CD4-positive, alpha-beta T cell treated with Interleukin-2 at 100 ng/mL for 4 hours (primary cell): ENCODE measurements at places on chromosomes 1 and 21.

DNA sequence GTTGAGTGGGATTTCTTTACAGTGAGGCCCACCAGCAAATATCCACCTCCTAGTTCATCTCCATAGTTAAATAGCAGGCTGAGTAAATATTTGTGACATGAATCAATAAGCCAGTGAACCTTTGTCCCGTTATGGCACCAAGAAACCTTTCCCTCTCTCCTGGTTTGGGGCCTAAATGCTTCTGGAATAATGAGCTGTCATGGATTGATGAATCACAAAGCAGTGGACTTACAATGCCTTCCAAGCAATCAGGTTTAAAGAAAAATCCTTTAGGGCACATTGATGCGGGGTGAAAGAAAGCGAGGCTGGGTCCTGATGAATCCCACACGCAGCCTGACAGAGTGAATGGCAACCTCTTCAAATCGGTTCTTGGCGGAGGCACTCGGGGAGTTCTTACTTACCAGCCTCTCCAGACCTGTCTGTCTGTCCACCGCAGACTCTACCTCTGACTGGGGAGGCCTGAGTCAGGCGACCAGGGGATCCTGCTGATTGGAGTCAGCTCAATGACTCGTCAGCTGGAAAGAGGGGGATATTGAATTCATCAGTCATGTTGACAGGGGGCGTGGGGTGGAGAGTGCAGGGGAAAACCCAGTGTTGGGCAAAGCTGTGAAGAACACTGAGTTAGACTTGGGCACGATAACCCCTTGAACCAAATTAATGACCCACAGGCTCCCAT is 247.3 kb downstream of the PLPP3 start:
- no peak for DNase-seq

DNA sequence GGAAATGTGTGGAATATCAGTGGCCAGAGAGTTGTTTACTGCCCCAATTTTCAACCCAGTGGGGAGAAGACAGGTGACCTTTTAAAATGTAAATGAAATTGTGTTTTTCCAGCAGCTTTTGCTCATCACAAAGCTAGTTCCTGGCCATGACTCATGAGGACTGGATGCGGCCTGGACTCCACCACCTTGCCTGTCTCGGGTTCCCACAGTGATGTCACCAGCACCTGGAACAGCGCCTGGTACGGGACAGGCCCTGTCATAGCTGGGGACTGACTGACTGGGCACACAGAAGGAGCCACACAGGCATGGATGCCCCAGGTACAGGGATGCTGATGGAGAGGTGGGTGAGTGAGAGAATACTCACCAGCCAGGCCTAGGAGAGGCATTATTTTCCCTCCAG is 277.1 kb downstream of the AJAP1 start:
- DNase-seq, result no peak

- DNase-seq, result no peak
Measured at GRCh38 chr1:204314893-204315658, 44.7 kb downstream of the PLEKHA6 start.

DNA sequence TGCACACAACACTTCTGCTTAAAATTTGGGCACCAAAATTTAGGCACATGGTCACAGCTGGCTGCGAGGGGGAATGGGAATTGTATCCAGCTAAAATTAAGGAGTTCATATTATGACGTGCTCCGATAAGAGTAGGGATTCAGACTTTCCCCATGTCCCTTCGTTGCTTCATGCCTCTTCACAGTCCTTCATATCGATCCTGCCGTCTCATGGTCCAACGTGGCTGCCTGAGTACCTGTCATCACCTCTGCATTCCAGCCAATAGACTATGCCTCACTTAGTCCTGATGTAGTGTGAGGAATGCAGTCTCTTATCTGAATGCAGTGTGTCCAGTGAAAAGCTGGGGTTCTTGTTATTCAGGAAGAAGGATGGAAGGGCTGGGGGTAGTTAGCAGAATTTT is 108.6 kb downstream of the SIK1 start:
- no peak for DNase-seq

- no peak for DNase-seq
Measured at GRCh38 chr1:224727351-224728289, 111.5 kb downstream of the CNIH3 start.

- no peak for DNase-seq
Measured at GRCh38 chr1:231699784-231700183, 73.2 kb downstream of the DISC1 start.

DNA sequence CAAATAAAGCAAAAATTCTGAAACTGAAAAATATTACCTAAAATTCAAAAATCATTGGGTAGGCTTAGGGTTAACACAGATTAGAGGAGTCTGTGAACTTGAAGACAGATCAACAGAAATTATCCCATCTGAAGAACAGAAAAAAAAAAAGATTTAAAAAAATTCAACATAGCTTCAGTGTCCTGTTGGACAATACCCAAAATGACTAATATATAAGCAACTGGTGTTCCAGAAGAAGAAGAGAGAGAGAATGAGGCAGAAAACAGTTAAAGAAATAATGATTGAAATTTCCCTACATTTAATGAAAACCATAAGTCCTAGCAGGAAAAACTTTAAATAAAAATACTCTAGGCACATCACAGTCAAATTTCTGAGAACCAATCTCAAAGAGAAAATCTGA is 31.5 kb downstream of the TMCO1 start:
- DNase-seq, result no peak

GRCh38 chr21:27545754-27546349 is 579.0 kb upstream of the ADAMTS5 start:
- no peak for DNase-seq

DNA sequence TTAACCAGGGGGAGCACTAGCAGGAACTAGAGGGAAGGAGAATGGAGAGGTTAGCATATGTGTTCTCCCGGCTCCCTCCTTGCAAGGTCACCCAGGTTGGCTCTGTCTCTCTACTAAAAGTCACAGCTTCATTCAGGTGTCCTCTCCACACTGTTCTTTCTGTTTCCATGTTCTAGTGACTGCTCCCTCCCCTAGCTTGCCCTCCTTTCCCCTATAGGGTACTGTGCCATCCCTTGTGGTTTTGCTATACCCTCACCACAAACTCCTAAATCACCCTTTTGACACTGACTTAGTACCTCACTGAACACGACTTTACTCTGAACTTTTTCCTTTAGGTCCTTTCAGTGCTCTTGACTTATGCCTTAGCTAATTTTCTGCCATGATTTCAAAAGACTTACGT is 389.3 kb downstream of the ST6GALNAC3 start:
- DNase-seq, result no peak

- DNase-seq, result no peak
Measured at GRCh38 chr1:15885269-15885668, 37.8 kb downstream of the SPEN start.
